ENCODE measurements at places on chromosomes 16 and 17. TPM values are rescaled to one million over a fixed set of nuclear protein-coding genes. Genes with fewer than 3 reads are reported as not detected.

Gene KRT17
- total RNA-seq = not detected

Gene CETP
- total RNA-seq = 0.65 TPM

Gene TMC5
- total RNA-seq = not detected

Gene CD300LG
- total RNA-seq = under 0.01 TPM

Gene RNF157
- total RNA-seq = 0.29 TPM

Gene NOTUM
- under 0.01 TPM for total RNA-seq

Gene ZFP3
- total RNA-seq = 2.0 TPM

Gene ZNF597
- 2.9 TPM for total RNA-seq

Gene CSH2
- total RNA-seq = not detected

Gene RHBDF1
- total RNA-seq = 29.2 TPM

All from vein endothelial cell (primary cell).